ENCODE measurements at places on chromosomes 11 and 22.

- no peak for DNase-seq
These were observed 32.4 kb downstream of the POU2F3 start for GRCh38 chr11:120272303-120272702.

- DNase-seq, result no peak
These were observed 23.8 kb downstream of the FSHB start for GRCh38 chr11:30254307-30255298.

GRCh38 chr22:36541831-36542411 lies 13.0 kb upstream of the EIF3D start:
- no peak for DNase-seq

DNA sequence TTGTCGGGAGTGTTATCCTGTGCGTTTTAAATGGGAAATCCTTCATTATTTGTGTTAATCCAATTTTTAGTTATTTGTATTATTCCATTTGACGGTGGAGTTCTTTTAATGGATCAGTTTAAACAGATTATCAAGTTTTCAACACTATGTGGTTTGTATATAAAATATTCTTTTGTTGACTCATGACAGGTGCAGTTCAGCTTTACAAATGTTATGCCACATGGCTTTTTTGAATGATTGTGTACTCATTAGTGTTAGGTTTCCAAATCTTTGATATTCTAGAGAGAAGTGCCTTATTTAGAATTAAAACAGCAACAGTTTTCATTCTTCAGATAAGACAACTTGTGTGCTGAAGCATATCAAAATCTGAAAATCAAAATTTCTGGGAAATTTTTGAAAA lies 2.4 kb downstream of the JAM3 start:
- no peak for DNase-seq

- no peak for DNase-seq
These were observed 74.4 kb upstream of the PRR5 start for GRCh38 chr22:44627521-44628139.

- no peak for DNase-seq
These were observed 120.6 kb downstream of the MICAL3 start for GRCh38 chr22:17903564-17904295.

- no peak for DNase-seq
These were observed 130.5 kb downstream of the GRIA4 start for GRCh38 chr11:105740164-105740903.

DNA sequence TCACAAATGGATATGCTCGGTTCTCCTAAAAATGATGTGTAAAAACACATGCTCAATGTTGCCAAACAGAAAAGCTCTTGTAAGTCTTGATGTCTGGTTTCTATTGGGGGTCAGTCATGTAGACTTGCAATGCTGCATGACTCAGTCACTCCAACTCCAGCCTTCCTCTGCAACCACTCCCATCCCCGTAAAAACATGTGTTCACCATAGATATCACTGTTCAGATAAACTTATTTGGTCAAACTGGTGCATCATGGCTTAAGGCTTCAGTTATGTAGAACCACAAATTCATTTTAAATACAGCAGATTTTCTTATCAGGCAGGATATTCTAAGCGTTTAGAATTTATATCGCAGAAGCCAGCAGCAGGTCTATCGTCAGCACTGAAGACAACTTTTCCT lies 298.4 kb upstream of the LUZP2 start:
- no peak for DNase-seq

- DNase-seq, result no peak
These were observed 90.0 kb downstream of the TSPAN18 start for GRCh38 chr11:44816761-44817160.

DNA sequence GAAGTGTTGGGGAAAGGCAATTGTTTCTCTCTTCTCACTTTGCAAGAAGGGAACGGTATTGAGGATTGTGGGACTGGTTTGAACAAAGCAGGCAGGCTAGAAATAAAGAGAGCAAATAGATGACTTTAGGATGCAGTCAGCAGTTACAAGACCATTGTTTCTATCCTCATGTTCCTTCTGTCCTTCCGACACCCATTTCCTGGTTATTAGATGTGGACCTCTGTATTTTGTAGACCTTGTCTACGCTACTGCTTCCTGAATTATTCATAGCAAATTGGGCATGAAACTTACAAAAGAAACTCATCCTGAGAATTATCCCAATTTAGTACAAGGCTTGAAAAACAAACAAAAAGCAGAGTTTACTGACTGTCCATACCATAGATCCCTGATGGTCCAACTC lies 656.3 kb downstream of the NTM start:
- DNase-seq, result no peak

- DNase-seq, result no peak
These were observed 88.5 kb downstream of the BRD1 start for GRCh38 chr22:49739138-49739537.

- no peak for DNase-seq
These were observed 4.6 kb downstream of the PRG3 start for GRCh38 chr11:57376095-57377090.

DNA sequence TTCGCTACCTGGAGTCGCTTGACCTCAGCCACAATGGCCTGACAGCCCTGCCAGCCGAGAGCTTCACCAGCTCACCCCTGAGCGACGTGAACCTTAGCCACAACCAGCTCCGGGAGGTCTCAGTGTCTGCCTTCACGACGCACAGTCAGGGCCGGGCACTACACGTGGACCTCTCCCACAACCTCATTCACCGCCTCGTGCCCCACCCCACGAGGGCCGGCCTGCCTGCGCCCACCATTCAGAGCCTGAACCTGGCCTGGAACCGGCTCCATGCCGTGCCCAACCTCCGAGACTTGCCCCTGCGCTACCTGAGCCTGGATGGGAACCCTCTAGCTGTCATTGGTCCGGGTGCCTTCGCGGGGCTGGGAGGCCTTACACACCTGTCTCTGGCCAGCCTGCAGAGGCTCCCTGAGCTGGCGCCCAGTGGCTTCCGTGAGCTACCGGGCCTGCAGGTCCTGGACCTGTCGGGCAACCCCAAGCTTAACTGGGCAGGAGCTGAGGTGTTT lies 12.8 kb downstream of the TSKU start:
- no peak for DNase-seq

GRCh38 chr22:46587492-46588278 lies 32.5 kb upstream of the GRAMD4 start:
- no peak for DNase-seq

GRCh38 chr11:88100151-88100550 lies 75.1 kb downstream of the RAB38 start:
- DNase-seq, result no peak

DNA sequence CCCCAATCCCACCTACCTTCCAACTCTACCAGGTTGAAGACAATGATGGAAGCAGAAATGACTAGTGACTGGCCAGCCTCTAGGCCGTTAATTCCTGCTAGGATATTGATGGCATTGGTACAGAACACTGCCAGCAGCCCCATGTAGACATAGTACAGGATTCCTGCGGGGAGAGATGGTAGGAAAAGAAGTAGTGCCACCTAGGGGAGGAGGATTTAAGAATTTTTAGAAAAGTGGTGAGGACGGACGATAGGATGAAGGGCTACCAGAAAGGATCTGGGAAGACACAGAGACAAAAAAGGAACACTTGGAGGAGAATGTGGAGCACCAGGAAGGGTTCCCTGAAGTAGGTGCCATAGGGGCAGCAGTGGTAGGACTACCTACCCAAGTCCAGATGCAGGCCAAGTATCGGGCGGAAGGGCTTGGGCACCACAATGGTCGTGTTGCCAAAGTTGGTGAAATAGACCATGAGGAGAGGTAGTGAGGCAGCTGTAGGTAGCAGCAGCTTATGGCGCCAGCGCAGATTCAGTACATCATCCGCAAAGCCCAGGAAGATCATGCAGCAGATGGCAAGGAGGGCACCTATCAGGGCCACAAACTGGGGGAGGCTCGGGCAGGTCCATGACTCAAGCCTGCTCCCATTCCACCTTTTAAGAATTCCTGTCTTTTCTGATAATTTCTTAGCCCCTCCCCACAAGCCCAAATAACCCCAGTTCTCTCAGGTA lies 1.2 kb downstream of the DPAGT1 start:
- DNase-seq, result no peak

DNA sequence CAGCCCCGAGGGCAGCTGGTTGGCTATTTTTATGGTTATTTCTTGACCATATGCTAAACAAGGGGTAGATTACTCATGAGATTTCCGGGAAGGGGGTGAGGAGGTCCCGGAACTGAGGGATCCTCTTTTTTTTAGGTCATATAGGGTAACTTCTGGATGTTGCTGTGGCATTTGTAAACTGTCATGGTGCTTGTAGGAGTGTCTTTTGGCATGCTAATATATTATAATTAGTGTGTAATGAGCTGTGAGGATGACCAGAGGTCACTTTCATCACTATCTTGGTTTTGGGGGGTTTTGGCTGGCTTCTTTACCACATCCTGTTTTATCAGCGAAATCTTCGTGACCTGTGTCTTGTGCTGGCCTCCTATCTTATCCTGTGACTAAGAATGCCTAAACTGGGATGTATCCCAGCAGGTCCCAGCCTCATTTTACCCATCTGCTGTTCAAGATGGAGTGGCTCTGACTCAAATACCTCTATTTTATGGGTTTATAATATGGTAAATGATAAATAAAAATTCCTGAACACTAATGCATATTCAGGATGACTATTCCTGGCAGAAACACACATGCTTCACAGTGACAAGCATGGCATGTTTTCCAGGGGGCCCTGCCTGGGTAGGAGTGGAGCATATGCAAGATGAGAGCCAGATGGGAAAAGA lies 11.2 kb downstream of the KREMEN1 start:
- no peak for DNase-seq

GRCh38 chr11:76854709-76855108 lies 6.0 kb upstream of the ACER3 start:
- no peak for DNase-seq

GRCh38 chr22:32531228-32531627 lies 56.6 kb downstream of the FBXO7 start:
- no peak for DNase-seq
